ENCODE measurements at places on chromosomes 2 and 18.

GRCh38 chr2:85194780-85195480 is 61.7 kb downstream of the TCF7L1 start:
- DNase-seq, result no peak

GRCh38 chr2:12295856-12296519 is 420.7 kb upstream of the TRIB2 start:
- no peak for DNase-seq

- DNase-seq, result no peak
These were observed 58.4 kb downstream of the ARL4C start for GRCh38 chr2:234438305-234438977.

GRCh38 chr2:140509765-140510164 is 1621.1 kb downstream of the LRP1B start:
- DNase-seq, result no peak

DNA sequence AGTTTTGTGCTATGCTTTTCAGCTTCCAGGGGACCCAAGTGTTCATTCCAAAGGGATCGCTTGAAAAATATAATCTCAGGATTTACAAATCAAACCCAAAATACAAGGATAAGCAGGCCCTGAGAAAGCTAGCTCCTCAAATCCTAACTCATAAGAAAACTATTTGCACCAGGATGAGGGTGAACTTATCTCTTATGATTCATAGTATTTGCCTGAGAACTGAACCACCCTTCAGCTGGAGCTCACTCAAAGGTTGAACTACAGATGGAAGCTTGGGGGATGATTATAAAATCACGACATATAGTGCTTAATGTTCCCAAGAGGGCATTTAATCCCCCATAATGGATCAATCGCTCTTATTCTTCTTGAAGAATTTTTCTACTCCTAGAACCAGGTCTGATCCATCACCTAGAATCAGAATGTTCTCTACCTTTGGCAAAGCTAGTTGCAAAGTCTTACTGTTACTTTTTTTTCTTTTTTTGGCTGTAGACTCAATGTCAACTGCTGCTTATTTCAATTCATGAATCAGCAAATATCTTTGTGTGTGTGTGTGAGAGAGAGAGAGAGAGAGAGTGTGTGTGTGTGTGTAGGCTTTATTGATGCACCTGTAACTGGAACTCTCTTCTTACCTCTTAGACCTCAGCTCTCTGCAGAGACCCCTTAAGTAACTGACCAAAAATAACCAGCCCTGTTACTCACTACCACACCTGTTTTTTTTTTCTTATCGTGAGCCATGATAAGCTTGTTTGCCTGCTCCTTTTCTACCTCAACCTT is 44.8 kb downstream of the ARL4C start:
- no peak for DNase-seq

DNA sequence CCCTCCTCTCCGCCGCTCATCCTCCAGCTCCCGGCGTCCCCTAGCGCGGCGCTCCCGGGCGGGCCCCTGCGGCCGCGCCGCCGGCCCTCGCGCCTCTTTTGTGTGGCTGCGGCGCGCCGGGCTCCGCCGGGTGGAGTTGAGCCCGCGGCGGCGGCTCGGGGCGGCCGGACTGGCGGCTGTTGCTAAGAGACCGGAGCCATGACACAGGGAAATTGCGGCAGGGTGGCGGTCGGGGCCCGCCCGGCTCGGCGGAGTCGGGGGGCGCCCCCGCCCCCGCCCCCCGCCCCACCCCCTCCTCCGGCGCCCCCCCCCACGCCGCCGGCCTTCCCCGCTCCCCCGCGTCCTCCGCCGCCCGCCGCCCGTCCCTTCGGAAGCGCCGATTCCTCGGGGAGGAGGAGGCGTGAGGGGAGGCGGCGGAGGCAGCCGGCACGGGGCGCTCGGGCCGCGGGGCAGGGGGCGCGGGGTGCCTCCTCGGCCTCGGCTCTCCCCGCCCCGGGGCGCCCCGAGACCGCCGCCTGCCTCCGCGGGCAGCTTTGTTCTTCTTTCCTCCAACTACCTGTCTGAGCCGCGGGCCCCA is at the start of gene TMEM200C:
Gene TMEM200C (minus strand): TSS at position 224 of the 577 bp plus-strand sequence. CDS start 3,459 bp downstream, outside the sequence.
- no peak for DNase-seq

DNA sequence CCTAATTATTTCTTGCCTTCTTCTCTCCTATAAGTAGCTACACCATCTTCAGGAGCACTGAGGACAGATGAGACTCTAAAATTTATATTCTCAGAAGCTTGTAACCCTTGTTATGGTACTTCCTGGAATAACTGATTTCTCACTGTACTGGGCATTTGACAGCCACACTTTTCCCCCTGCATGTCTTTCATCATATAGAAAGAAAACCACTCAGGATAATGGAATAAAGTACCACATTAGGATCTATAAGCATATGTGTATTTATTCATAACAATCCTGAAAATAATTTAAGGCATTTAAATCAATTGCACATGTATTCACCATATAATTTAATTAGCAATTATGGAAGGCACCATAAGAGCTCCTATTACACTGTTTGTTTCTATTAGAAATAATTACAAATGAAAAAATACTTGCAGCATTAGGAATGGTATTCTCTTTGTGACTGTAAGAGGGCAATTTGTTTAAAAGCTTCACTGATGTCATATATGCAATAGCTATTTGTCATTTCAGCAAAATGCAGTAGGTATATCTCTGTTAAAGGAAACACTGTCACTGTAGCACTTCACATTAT is 216.9 kb upstream of the FSHR start:
- DNase-seq, result no peak

DNA sequence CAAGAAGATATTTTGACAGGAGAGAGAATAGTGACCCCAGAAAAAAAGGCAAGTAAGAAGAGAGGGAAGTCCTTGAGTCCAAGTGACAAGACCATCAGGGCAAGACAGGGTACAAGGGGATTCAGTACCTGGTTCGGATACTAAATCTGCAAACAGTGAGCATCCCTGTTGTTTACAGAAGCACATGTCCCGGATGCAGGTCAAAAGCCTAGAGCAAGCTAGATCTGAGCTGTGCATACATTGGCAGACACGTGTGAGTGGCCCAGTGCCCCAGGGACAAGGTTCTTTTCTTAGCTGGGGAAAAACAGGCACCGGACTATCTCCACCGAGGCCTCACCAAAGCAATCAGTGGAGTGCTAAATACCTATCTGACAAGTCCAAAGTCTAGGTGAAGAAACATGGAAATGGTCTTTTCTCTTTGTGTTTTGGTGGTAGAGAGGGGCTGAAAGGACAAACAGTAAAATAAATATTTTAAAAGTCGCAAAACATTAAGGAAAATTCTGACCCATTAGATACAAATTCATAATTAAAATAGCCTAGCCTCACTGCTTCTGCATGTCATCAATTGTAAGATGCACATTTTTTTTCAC is 165.2 kb downstream of the SUCLG1 start:
- no peak for DNase-seq

DNA sequence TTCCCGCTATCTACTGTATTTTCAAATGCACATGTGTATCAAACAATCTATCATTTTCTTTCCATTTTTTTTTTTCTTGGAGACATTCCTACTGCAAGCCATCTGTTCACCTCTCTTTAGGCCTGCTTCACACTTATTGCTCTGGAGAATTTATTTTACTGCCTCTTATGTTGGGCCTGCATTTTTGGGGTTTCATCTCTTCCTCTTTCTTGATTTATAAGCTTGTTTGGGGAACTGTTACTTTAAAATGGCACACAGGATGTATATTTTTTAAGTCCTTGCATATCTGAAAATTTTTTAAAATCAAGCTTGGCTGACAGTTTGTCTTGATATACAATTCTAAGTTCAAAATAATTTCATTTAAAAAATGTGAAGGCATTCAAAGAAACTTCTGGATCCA is 3.5 kb upstream of the RAB27B start:
- DNase-seq, result no peak

- no peak for DNase-seq
These were observed 70.0 kb downstream of the MYO3B start for GRCh38 chr2:170247882-170248393.

GRCh38 chr2:105870858-105871257 is 126.1 kb downstream of the NCK2 start:
- DNase-seq, result no peak

DNA sequence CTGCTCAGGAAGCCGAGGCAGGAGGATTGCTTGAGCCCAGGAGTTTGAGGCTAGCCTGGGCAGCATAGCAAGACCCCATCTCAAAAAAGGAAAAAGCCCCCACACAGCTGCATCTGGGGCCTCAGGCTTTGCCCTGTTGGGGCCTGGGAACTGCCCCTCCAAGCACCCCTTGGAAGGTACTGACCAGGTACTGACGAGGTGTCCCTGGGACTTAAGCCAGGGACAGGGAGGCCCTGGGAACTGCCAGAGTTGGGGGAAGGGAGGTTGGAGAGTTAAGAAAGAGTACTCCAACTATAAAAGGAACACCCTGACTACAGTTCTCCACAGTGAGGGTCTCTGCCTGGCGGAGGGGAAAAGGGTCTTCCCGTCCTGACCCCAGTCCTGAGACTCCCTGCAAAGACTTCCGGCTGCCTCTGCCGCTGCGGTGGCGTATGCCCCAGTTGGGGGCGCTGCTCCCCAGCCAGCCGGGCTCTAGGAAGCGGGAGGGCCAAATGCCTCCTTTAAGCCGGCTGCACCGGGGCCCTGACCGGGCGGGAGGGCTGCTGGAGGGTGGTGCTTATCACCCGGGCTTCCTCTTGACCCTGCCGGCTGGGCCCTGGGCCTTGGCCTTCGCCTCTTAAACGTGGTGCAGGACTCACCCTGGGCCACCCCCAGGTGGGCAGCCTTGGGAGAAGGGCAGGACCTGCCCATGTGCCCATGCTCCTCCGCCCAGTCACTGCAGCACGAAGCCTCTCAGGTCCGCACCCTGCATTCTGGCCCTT is 12.8 kb downstream of the SLC30A3 start:
- DNase-seq, result peak; percentile 41

DNA sequence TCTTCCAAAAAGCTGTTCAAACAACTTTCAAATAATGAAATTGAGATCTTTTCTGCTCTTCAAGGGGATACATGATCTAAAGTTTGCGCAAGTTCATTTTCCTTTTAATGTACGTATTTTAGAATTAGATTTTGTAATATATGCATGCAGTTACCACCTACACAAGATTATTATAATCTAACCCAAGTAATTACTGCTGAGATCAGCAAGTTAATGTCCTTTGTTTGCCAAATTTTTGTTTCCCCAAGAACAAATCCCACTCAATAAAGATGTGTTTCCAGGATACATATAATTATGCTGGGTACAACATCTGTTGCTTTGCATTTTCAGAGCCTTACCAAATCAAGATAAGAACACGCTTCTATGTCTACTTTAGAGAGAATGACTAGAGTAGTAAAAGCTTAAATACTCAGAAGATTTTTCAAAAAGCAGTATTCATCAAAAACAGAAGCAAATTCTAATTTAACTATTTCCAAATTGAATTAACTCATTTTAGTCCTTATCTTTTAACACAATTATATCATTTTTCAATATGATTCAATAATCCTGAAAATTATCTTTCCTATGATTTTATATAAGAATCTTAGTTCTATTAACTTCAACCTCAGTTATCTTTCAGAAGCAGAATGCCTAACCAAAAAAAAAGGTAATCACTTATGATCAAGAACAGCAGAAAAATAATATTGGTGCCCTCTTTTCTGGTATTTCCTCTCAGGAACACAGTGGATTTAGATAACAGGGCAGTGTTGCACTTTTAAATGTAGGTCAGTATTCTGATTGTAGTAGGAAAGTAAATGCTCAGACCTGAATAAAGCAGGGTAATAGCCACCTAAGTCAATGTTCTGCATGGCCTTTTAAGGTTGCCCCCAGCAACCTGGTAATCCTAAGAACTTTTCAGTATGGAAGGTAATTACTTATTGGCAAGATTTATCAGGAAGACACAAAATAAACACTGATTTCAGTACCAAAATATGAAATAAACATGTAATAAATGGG is 28.0 kb downstream of the CERKL start:
- no peak for DNase-seq

- no peak for DNase-seq
These were observed 296.7 kb downstream of the HRH4 start for GRCh38 chr18:24757134-24757533.

- DNase-seq, result no peak
These were observed 386.5 kb upstream of the TCF4 start for GRCh38 chr18:55974521-55974920.

DNA sequence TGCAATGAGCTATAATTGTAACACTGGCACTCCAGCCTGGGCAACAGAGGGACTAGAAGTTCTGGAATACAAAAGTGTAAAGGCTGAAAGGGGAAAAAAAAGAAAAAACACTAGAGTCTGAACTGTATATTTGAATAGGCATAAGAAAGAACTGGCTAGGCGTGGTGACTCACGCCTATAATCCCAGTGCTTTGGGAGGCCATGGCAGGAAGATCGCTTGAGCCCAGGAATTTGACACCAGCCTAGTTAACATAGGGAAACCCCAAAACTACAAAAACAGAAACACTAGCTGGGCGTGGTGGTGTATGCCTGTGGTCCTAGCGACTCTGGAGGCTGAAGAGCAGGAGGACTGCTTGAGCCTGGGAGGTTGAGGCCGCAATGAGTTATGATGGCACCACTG is 70.6 kb downstream of the SAP130 start:
- DNase-seq, result no peak

DNA sequence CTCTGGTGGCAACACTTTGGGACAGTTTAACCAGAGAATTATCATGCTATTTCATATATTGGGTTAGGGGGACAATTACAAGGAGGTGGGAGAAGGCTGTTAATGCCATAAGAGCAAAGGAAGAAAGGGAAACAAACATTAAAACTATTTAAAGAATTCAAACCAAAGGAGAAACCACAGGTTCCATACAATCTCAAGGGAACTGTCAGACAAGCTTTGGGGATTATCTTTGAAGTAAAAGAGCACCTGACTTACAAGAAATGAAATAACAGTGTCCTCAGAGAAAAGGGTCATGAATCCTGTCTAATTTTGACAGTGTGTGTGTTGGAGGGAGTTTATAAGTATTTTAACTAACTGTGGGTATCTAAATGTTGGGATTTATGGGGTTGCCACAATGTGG is 44.4 kb downstream of the CERS6 start:
- no peak for DNase-seq

GRCh38 chr18:7896805-7897518 is 329.8 kb downstream of the PTPRM start:
- no peak for DNase-seq

- DNase-seq, result no peak
These were observed 1.2 kb downstream of the BCL11A start for GRCh38 chr2:60552078-60552850.

DNA sequence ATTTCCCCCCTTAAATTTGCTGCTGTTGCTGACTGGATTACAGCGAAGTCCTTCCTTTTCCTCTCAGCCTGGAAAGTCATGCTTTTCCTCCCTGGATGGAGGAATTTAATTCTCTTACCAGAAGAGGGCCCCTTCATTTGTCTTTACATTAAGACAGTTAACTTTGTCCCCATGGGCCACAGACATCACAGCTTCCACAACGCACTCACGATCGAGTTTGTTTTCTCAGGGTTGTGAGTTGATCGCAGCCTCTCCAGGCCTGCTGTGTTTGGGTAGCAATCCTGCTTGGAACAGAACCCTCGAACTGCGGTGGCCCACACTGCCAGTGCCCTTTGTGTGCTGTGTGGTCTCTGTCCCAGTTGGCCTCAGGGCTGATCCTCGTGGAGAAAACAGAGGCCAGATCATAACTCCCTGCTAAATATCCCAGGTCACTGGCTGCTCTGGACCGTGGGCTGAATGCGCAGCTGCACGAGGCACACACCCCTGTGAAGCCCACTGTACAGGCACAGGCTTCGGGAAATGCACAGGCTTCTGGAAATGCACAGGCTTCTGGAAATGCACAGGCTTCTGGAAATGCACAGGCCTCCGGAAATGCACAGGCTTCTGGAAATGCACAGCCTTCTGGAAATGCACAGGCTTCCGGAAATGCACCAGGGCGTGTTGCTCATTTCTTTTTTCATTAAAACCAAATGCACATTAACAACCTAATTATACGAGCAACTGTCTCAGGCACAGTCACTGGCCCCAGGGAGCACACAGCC is 2.2 kb upstream of the PDIA6 start:
- no peak for DNase-seq

GRCh38 chr2:16851126-16851525 is 185.5 kb upstream of the CYRIA start:
- DNase-seq, result no peak
